CD4-positive, alpha-beta T cell treated with Interleukin-6 at 100 ng/mL for 8 hours (primary cell): ENCODE measurements at places on chromosomes 3 and 15.

DNA sequence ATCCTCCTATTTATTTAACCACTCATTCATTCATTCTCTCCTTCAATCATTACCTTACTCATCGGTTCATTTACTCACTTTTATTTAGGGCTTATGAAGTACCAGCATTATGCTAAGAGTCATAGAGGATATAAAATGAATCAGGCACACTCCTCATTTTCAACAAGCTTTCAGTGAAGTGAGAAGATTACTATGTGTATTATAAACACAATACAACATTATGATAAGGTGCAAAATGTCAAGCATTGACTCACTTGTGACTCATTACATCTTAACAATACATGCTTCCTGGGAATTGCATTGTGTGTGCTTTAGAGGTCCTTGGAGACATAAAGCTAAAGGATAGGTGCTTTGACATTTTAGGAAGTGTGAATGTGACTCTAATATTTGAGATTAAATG is 60.4 kb downstream of the PLAAT1 start:
- no peak for DNase-seq

DNA sequence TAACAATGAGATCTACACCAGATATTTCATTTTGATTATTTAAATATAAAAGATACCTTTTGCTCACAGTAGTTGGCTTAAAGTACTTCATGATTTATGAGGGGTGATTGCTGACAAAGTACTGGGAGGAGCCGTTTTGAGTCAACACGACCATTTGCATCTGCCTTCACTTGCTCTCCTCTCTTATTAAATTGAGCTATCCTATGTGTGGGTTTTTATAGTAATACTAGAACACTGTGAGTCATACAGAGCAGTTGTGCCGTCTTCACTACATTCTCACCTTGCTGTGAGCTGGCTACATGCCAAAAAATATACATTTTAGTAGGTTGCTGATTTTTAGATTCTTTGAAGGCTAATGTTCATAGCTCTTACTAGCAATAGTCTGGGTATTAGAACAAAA is 161.2 kb downstream of the ALCAM start:
- DNase-seq = no peak

GRCh38 chr3:157919319-157919887 is 186.8 kb downstream of the SHOX2 start:
- DNase-seq = no peak

GRCh38 chr15:99925661-99926461 is 192.6 kb upstream of the LYSMD4 start:
- peak; percentile 83 for DNase-seq

GRCh38 chr15:91385311-91385710 is 285.3 kb downstream of the SV2B start:
- DNase-seq = no peak

GRCh38 chr3:89889386-89889785 is 782.0 kb downstream of the EPHA3 start:
- no peak for DNase-seq

GRCh38 chr3:141353652-141354495 is 14.4 kb upstream of the ZBTB38 start:
- DNase-seq = no peak
